Left renal cortex interstitium (tissue), 4 donors: ENCODE measurements at places on chromosomes 4 and X. TPM values are rescaled to one million over a fixed set of nuclear protein-coding genes. Genes with fewer than 3 reads are reported as not detected.

Gene PDZD4
- polyA plus RNA-seq: 7.7 TPM

Gene UBE2K
- polyA plus RNA-seq: 79.6 TPM

DNA sequence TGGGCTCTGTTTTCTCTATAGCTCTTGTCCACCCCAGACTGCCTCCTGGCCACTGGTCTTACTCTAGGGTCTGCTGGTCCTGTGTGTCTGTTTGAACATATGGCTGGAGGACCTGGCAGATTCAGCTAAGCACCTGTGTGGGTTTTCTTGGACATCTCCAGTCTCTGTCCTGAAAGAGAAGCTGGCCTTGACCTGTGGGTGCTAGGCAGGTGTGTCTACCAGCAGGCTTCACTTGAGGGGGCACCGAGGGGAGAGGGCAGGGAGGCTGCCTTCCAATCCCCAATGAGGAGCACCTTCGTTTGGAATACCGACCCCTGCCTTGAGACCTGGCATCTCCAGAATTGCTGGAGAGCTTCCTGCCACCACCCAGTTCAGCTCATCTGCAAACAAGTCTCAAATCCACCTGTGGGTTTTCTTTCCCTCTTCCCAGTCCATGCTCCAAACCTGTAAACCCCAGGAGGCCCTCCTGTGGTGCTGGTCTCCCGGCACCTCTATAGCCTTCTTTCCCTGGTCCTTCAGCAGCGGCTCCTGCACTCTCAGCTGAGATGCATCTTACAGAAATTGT lies 45.2 kb downstream of the HTRA3 start:
- DNase-seq: no peak

DNA sequence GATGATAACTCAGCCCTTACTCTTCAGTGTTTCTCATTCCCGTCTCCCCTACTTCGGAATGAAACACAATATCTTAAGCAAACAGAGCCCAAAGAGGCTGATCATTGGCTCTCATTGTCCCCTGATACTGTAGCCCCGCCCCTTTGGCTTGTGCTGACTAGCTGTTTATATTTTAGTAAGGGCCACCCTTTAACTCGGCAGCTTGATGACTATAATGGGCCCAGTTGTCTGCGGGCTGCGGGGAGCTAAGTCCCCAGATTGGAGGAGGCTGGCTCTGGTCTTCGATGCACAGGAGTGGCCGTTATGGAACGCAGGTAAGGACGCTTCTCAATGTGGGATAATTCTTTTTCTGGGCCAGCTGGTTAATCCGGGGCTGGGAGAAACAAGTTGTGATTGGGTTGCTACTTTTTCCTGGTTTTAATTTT lies at the start of gene TRIM2:
Gene TRIM2, plus strand, starts transcription at position 197 of the 425 bp plus-strand sequence. Its CDS starts 88 bp downstream, at position 285.
- DNase-seq: no peak

DNA sequence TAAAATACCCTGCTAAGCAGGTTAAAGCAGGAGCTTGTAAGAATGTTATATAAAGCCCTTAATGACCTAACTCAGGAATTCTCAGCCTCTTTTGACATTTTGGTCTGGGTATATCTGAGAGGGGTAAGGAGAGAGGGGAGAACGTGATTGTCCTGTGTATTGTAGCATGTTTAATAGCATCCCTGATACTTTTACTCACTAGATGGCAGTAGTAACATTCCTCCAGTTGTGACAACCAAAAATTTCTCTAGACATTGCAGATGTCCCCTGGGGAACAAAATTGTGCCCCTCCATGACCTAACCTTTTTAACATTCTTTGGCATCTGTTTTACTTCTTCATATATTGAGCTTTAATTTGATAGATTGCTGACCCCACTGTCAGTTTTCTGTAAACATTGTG lies 17.9 kb downstream of the SMARCA5 start:
- no peak for DNase-seq

DNA sequence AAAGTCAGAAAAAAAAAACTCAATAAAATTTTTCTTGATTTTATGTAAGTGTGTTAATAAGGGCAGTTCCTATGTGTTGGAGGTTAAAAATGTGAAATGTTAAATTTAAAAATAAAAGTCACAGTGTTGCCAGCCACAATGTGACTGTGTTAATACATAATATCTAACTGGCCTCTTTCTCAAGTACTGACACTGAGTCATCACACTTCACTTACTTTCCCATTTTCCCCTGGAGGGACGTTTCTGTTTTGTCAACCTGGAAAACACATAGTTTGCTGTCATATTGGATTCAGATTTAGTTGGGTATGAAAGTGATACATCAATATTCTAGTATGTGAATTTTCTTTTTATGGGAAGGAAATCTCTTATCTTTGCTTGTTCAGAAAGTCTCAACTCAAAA lies 46.4 kb downstream of the ARHGEF38 start:
- DNase-seq: no peak
